ENCODE measurements at places on chromosomes 6 and 20.

- DNase-seq: no peak
Measured at GRCh38 chr6:167665698-167666330, 160.9 kb upstream of the AFDN start.

- no peak for DNase-seq
Measured at GRCh38 chr6:130396722-130397121, 30.9 kb downstream of the TMEM200A start.

DNA sequence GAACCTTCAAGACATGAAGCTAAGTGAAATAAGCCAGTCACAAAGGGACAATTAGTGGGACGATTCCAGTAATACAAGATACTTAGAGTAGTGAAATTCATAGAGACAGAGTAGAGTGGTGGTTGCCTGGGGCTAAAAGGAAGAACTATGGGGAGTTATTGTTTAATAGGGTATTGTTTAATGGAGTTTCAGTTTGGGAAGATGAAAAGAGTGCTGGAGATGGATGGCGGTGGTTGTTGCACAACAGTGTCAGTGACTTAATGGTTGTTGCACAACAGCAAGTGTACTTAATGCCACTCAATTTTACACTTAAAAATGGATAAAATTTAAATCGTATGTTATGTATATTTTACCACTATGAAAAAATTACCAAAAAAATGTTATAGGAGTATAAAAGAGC, 209.7 kb upstream of the TENT5A start:
- DNase-seq: no peak

DNA sequence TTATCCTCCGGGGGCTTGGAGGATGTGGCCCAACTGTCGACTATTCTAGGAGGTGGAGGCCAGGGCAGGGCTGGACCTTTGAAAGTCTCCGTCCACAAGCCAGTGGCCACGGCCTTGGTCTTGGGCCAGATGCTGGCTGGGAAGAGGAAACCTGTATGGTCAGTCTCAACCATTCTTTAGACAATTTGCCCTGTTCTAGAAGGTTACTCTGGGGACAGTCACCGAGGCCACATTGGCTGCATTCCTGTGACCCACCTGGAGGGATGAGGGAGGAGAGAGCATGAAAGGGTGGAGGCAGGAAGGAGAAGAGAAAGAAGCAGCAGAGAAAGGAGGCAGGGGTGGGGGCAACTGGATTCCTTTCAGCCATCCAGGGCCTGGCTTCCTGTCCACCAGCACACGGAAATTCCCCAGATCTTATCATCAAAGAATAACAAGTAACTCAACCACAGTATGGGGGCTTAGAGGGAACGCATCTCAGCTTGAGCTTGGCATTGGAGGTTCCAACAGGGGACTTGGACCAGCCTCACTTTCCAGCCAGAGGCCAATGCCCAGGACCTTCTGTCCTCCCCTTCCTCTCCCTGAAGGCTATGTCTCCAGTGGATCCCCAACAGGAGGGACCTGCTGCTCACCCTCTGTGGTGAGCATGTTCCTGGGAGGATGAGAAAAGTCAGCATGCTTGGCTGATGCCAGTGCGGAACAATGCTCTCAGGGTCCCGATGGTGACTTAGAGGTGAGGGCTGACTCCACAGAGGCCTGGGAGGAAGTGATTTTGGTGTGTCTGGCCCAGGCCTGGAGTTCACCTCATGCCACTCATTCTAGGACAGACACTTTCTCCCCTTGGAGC, 30.4 kb downstream of the TGM2 start:
- no peak for DNase-seq

- no peak for DNase-seq
Measured at GRCh38 chr6:89035252-89036101, 45.1 kb upstream of the PNRC1 start.

GRCh38 chr20:53312957-53313356, 280.7 kb downstream of the ZNF217 start:
- DNase-seq: no peak

- no peak for DNase-seq
Measured at GRCh38 chr6:21264288-21265033, 329.1 kb upstream of the SOX4 start.

DNA sequence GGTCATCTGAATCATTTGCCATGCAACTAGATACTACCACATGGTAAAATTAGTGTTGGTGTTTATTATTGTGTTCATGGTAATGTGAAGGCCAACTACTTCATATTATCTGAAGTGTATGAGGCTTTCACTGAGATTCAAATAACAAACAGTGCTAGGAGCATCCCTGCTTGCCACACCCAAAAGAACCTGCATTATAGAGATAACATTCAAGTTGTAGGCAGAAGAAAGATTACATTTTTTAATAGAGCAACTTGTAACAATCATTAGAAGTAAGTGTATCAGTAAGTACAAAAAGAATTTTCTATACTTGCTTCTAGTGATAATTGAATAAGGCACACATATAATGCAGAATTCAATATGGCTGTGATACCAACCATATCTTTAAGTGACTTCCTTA, 49.8 kb downstream of the BCKDHB start:
- DNase-seq: no peak

- peak; percentile 51 for DNase-seq
Measured at GRCh38 chr6:137717074-137718073, 149.7 kb upstream of the TNFAIP3 start.

DNA sequence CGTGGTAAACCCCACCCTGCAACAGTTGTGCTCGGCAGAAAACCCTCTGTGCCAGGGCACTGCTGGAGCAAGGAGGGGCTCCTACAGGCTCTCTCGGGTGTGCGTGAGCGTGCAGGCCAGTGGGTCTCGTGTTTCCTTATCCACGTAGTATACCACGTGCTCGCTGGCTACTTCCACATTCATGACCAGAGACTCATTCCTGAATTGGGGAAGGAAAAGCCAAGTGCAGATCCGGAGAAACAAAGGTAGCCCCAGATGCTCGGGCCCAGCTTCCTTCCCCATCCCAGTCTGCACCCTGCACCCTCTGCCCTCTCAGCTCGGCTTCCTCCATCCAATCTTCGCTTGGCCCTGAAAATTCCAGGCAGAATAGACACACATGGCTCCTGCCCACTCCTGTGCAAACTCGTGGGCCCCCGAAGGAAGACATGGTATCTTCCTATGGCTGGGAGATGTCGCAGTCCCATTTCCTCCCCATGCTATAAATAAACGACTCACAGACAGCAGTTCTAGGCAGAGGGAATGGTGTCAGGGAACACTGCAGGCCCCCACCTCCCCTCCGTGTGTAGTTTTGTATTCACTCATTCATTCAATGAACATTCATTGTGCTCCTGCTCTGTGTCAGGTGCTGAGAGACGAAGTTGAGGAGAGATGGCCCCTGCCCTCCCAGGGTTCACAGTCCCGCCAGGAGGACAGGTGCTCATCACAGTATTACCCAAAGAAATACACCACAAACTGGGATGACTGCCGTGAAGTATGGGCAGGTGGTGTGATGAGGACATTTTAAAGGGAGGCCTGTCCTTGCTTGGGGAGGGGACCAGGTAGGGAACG, 29.6 kb downstream of the NPEPL1 start:
- no peak for DNase-seq

DNA sequence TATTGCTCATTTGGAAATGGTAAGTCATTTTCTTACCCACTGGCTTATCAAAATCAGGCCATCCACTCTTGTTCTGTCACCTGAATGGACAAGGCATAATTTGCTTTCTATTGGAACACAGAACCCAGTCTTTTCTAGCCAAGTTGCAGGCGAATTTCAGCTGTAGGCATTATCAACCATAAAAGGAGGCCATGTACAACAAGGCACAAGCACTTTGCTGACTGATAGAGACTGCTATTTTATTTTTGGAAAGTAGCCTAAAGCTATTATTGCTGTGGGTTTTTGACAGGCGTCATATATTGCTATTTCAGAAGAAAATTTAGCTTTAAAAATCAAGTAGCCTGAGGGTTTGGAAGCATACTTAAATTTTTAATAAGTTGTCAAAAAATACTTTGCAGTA, 344.2 kb downstream of the HDGFL1 start:
- no peak for DNase-seq

- no peak for DNase-seq
Measured at GRCh38 chr20:34575271-34575670, 16.8 kb downstream of the MAP1LC3A start.

GRCh38 chr6:11366183-11366933, 133.9 kb upstream of the NEDD9 start:
- DNase-seq: no peak

DNA sequence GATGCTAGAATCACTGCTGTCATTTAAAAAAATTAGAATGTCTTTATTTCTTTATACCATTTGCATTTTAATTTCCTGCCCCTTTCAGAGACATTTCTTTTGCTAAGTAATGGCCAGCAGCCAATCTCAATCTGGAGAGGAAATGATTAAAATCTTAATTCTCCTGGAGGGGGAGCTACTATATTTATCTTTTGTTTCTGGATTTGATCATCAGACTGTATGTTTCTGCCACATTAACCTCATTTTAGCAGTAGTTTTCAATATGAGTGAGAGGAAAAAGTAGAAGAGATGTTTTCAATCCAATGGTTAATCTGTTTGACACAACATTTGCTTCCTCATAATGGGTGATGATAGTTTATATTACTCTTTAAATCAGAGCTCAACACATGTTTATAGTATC, 138.0 kb downstream of the FUT9 start:
- no peak for DNase-seq

- no peak for DNase-seq
Measured at GRCh38 chr6:128068119-128068479, 167.2 kb upstream of the THEMIS start.

GRCh38 chr6:6654599-6655575, 66.4 kb downstream of the LY86 start:
- peak; percentile 16 for DNase-seq

GRCh38 chr6:154139892-154140291, 100.9 kb downstream of the OPRM1 start:
- no peak for DNase-seq

GRCh38 chr6:55014321-55015088, 159.8 kb upstream of the HCRTR2 start:
- DNase-seq: no peak

- no peak for DNase-seq
Measured at GRCh38 chr6:127051571-127052260, 66.8 kb upstream of the RSPO3 start.

GRCh38 chr6:51554029-51554428, 533.4 kb downstream of the PKHD1 start:
- no peak for DNase-seq

- no peak for DNase-seq
Measured at GRCh38 chr6:136840276-136841001, 18.0 kb downstream of the PEX7 start.

DNA sequence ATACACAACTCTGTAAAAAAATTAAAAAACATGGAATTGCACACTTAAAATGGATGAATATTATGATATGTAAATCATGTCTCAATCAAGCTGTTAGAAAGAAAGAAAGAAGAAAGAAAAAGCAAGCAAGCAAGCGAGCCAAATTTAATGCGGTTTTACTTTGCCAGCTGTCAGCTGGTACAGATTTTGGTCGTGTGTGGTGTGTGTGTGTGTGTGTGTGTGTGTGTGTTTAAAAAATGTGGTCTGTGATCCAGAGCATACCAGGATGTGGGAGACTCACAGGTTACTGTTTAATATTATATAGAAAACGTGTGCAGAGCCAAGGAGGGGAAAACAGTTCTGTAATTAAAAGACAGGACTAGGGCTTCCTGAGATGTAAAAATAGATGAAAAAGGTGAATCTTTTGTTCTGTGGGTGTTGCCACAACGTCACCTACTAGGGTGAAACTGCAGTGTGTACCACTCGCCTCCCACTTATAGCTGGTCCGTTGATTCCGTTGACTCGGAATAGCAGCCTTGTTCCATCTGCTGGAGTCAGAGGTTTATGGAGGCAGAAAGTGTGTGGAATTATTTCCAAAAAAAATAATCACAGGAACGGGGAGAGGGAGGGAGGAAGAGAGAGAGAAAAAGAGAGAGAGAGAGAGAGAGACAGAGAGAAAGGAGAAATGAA, 197.7 kb downstream of the BCAS1 start:
- no peak for DNase-seq

DNA sequence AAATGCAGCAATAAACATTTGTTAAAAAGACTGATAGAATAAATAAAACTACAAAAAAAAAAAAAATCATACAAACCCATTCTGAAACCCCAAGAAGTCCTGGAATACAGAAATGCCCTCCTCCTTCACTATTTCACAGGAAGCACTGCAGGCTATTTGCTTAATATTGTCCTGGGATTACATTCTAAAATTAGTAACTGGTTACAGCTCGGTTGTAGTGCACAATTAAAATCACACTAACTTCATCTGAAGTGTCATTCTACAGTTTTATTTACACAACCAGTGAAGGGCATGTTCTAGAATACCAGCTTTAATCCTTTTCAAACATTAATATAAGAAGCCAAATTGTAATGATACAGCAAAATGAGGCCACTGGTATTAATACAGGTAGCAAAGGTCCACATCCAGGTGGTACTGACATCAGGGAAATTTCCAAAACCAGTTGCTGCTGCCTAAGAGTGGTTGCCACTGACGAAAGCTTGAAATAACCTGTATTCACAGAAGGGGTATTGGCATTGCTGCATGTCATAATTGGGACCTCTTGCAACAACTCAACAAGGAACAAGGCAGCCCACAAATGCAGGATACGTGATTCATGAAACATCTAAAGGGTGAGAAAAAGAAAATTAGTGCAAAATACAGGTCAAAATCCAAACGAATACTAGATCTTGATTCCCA, 26.9 kb downstream of the AKIRIN2 start:
- no peak for DNase-seq

DNA sequence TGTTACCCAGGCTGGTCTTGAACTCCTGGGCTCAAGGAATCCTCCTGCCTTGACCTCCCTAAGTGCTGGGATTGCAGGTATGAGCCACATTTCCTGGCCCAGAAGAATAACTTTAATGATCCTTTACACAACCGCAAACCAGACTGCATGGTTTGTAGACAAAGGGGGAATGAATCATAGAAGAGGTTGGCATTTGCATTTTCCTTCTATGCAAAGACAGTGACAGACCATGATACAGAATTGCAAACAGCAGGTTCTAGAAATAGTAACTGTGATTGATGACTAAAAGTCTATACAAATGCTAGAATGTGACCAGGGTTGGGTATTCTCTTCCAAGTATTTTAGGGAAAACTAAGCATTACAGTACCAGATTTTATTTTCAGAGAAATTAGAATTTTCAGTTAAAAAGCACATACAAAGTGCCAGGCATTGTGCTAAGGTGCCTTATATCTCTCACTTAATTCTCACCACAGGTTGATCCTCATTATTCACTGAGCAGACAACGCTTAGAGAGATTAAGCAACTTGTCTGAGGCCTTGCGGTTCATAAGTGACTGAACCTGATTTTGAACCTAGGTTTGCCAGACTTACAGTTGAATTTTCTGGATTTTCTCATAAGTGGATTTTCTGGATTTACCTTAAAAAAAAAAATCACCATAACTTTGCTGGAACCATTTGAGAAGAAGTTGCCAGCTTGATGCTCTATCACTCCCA, 146.6 kb downstream of the ZFAND3 start:
- DNase-seq: no peak

Measured in stimulated activated CD8-positive, alpha-beta memory T cell treated with anti-CD3 and anti-CD28 coated beads, Interleukin-4, amount 100 ng/mL, for 24 hours (primary cell).